GM12864 (cell line): ENCODE measurements at places on chromosomes 7 and 10.

DNA sequence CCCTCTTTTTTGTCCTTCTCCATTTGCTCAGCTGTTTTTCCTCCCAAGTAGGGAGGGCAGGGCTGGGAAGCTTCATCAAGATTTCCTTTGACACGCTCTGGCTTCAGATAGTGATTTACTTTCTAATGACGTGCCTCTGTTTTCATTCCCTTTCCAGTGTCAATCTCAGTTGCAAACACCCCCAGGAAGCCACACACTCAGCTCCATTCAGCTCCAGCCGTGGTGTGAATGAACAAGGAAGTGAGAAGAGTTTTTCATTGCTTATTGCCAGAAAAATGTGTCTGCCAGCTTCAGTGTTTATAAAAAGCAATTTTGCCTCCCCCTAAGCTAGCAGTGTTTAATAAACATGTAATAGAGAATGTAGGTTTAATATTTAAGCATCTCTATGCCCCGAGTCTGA, 108.7 kb upstream of the DPP6 start:
- DNase-seq = no peak

DNA sequence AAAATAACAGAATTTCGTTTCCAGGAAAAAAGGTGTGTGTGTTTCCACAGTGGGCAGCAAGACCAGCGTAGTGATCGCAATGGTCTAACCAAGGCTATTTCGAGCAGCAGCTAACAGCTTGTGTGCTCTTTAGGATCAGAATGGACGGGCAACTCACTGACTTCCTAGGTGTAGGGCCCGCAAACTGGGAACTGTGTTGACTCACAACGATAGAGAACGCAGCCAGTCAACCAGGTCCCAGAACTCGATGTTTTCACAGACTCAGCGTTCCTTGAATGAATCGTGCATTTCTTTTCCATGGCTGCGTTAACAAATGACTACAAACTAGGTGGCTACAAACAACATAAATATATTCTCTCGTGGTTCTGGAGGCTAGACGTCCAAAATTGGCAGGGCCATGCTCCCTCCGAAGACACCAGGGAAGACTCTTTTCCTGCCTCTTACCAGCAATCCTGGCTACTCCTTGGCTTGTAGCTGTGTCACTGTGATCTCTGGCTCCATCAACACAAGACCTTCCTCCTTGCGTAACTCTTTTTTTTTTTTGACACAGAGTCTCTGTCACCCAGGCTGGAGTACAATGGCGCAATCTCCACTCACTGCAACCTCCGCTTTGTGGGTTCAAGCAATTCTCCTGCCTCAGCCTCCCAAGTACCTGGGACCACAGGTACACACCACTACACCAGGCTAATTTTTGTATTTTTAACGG, 39.1 kb downstream of the PODXL start:
- DNase-seq = no peak

DNA sequence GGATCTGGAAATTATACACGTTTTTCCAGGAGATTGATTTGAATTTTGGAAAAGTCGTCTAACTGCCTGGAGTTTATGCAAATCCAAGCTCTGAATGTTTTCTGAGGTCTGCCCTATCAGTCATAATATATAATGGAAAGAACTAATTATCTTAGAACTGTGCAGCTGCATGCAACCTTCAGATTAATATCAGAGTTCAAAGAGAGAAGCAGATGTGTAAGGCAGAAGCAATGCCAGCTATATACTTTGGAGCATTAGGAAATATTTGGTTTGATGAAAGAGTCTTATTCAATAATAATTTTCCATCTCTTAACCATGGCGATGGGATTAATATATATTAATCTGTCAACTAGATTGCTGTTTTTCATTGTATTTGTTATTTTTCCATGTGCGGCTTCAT, 500.9 kb downstream of the NEBL start:
- no peak for DNase-seq

- DNase-seq = no peak
These were observed 3.4 kb downstream of the TWIST1 start for GRCh38 chr7:19113855-19114550.
